Activated gamma-delta T cell treated with anti-CD3 and anti-CD28 coated beads, Interleukin-2, amount 50 U/mL, for 16 hours (primary cell): ENCODE measurements at places on chromosomes 7 and 10.

DNA sequence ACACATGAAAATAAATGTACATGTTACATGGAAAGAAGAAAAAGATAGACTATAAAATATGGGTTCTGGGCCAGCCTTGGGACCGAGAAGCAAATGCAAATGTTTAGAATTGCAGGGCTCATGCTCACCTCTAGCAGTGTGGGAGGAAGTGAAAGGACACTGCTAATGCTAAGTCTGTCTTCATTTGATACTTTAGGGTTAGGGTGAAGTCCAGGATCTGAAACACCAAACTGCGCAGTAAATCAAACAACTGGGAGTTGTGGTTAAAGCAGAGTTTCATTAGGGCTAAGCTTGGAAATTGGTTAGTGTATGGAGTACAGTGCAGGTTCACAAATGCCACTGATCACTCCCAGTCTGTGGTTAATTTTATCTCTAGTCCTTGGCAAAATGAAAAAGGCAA is 73.2 kb upstream of the PDK4 start:
- DNase-seq, result no peak

DNA sequence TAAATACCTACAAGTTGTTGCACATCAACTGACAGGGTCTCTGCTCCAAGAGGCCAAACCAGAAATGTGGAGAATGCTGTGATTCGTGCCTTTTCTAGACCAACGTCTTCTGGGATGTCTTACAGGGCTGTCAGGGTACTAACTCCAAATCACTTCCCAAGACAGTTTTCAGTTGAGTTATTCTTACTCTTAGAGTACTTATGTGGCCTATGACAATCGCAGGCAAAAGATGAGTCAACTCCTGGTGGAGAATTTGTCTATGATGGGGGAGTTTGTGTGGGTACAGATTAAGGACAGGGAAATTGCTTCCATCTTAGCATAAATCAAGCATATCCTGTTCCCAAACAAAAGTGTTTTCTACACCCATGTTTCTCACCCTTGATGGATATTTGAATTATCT is 734.8 kb downstream of the TNS3 start:
- DNase-seq, result no peak

GRCh38 chr10:15712883-15713282 is 6.8 kb downstream of the ITGA8 start:
- DNase-seq, result no peak

GRCh38 chr7:116710764-116711452 is 38.9 kb downstream of the MET start:
- DNase-seq, result no peak

- DNase-seq, result no peak
These were observed 1.3 kb downstream of the TFR2 start for GRCh38 chr7:100639995-100640516.

DNA sequence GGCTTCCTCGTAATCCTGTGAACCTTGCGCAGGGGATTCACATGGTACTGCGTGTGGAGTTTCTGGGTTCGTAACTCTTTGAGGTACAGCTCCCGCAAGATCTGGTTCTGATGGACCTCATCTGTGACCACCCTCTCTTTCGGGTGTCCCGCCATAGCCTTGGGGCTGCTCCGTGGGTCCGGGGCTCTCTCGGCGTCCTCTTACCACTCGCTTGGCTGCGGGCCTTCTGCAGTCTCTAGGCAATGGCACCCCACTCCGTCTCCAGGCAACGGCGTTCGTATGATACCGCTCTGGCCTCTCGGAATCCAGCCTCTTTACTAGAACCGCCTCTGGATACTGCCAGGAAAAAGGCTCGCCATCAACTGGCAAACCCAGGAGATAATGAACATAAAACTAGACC is 54.7 kb upstream of the AMPH start:
- no peak for DNase-seq

- DNase-seq, result no peak
These were observed 160.6 kb upstream of the ADO start for GRCh38 chr10:62643606-62644587.

DNA sequence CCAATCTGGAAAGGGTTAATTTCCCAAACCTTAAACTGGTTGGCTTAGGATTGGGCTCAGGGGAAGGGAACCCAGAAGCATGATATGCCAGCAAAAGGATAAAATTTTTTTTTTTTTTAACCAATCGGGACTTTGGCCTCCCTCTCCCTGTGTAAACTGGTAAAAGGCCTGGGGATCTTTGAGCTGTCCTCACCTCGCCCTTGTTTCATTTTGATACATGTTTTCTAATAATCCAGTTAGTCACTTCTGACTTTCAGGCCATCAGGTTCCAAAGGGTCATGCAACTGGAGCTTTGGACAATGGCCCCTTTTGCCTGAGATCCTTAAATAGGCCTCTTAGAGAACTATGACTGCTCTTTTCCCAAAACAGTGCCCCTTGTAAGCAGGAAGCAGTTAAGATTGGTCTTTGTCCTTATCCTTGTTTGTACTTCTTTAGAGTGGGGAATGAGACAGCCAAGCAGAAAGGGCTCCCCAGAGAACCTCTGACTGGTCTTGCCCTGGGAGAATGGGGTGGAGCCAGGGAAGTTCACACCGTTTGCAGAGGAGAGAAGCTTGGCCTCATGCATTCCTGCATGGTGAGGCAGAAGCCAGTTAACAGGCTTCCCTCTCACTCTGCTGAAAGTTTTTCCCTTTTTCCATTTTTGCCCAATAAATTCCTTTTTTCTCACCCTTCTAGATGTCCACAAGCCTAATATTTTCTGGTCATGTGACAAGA is 424.2 kb upstream of the CNTNAP2 start:
- no peak for DNase-seq

DNA sequence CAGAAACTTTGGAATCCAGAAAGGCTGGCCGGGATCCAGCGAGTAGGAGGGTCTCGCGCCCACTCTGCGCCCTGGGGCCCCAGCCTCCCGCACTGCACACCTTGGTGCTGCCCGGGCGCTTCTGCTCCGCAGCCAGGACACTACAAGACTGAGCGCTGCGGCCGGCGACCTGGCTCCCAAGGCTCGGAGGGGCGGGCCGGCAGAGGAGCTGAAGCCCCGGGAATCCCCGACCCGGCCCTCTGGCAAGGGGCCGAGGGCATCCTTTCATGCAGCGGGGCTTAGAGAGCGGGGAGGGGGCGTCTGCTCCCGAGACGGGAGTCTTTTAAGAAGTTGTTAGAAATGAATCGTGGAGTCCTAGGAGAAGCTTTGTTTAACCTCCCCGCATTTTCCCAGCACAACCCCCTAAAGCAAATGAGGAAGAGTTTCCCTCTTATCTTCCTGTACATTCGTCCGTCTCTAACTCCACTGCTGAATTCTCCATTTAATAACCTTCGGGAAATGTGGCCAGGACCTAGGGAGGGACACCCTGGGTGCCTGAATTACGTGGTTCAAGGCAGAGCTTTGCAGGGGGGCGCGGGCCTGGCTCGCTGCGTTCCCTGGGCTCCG is 1.1 kb downstream of the VWC2 start:
- DNase-seq, result no peak

DNA sequence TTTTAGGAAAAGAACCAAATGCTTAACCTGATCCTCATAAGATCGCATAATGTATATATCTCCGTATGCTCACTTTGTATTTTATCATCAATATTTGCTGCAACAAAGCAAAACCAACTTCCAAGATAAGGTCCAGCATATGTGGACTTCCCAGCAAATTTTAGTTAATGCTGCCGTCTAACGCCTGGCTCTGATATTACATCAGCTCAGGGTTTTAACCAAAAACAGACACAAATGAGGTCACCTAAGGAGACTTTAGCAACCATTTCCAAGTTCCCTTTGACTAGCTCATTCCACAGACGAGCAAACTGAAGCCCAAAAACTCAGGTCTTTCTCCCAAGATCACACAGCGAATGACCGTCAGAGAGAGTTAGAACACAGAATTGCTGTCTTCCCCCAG is 59.4 kb upstream of the UCN3 start:
- no peak for DNase-seq

- DNase-seq, result no peak
These were observed 94.0 kb upstream of the TARP start for GRCh38 chr7:38367301-38367890.

DNA sequence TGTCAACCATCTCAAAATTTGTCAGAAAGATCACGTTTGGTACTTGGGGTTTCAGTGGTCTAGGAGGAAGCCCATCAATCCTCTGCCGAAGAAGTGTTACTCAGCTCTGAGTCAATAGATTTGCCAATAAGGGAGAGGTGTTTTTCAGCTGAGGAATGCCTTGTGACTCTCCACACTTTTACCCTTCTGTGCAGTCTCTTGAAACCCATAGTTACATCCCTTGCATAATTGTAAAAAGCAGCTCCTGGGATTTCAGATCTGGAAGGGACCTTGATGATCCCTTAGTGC is 47.5 kb downstream of the INSYN2A start:
- DNase-seq, result no peak

DNA sequence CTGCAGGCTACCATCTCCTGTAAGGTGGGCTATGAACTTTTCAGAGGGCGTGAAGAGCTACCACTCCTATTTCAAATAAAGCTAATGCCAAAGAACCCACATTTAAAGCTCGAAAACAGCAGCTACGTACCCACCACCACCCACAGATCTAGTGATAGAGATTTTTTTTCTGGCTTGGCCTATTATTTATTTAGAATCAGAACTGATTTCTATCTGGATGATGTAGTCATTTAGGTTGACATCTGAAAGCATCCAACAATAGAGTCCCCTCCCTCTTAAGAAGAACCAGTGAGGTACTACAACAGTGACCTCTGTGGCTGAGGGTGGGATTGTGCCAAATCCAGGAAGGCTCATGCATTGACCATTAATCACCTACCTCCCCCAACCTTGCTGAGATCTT is 113.8 kb upstream of the ADO start:
- DNase-seq, result no peak

- DNase-seq, result no peak
These were observed 38.9 kb upstream of the CDK13 start for GRCh38 chr7:39911167-39911566.

- no peak for DNase-seq
These were observed 6.6 kb upstream of the LGI1 start for GRCh38 chr10:93751124-93751523.

GRCh38 chr10:110773693-110774068 is 98.0 kb upstream of the PDCD4 start:
- DNase-seq, result no peak

GRCh38 chr7:2540133-2540532 is 15.2 kb downstream of the BRAT1 start:
- no peak for DNase-seq

- no peak for DNase-seq
These were observed 103.1 kb downstream of the IMMP2L start for GRCh38 chr7:111459065-111459756.

GRCh38 chr10:12213621-12214020 is 17.6 kb downstream of the CDC123 start:
- no peak for DNase-seq

- DNase-seq, result no peak
These were observed 14.5 kb upstream of the PAX4 start for GRCh38 chr7:127632276-127632910.

- DNase-seq, result no peak
These were observed 264.4 kb downstream of the BBS9 start for GRCh38 chr7:33393770-33394169.

GRCh38 chr7:47335557-47336471 is 246.1 kb downstream of the TNS3 start:
- no peak for DNase-seq

GRCh38 chr7:45697576-45698136 is 123.5 kb downstream of the ADCY1 start:
- no peak for DNase-seq

GRCh38 chr7:2736411-2736914 is 48.5 kb downstream of the AMZ1 start:
- DNase-seq, result no peak

- DNase-seq, result no peak
These were observed 521.6 kb upstream of the MGMT start for GRCh38 chr10:128945398-128945797.

GRCh38 chr7:6516387-6516983 is 34.8 kb downstream of the GRID2IP start:
- peak; percentile 50 for DNase-seq

DNA sequence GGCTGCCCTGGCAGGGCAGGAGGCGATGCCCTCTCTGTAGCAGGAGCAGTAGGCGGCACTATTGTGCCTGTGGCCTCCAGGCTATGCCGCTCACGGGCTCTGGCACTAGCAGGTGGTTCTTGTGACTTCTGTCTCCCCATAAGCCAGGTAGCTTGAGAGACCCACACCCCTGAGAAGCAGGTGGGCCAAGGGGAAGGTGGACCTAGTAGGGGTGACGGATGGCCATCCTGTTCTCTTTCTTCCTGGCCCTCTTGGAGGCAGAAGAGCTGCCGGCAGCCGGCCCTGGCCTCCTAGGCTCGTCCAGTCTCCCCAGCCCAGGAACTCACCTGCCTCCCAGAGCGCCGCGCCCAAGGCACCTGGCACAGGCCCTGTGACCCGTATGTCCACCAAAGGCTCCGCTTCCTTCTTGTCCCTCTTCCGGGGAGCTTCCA is 15.4 kb downstream of the MMRN2 start:
- DNase-seq, result no peak

- no peak for DNase-seq
These were observed 106.3 kb downstream of the TMEM26 start for GRCh38 chr10:61346796-61347413.

DNA sequence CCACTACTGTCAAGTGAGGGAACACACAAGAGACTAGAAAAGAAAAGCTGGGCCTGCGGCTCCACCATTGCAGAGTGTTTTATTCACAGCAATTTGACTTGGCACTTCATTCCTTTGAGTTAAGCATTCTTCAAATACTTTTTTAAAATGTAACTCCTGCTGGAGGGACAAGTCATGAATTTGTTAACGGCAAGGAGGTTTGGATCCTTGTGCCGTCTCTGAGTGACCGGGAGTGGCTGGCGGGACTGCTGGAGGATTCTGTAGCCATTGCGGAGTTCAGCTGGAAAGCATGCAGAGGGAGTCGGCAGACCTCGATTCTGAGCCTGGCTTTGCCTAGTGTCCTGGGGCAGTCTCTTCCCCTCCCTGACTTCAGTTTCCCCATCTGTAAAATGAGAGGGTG is 9.8 kb downstream of the HSPA12A start:
- DNase-seq, result no peak

DNA sequence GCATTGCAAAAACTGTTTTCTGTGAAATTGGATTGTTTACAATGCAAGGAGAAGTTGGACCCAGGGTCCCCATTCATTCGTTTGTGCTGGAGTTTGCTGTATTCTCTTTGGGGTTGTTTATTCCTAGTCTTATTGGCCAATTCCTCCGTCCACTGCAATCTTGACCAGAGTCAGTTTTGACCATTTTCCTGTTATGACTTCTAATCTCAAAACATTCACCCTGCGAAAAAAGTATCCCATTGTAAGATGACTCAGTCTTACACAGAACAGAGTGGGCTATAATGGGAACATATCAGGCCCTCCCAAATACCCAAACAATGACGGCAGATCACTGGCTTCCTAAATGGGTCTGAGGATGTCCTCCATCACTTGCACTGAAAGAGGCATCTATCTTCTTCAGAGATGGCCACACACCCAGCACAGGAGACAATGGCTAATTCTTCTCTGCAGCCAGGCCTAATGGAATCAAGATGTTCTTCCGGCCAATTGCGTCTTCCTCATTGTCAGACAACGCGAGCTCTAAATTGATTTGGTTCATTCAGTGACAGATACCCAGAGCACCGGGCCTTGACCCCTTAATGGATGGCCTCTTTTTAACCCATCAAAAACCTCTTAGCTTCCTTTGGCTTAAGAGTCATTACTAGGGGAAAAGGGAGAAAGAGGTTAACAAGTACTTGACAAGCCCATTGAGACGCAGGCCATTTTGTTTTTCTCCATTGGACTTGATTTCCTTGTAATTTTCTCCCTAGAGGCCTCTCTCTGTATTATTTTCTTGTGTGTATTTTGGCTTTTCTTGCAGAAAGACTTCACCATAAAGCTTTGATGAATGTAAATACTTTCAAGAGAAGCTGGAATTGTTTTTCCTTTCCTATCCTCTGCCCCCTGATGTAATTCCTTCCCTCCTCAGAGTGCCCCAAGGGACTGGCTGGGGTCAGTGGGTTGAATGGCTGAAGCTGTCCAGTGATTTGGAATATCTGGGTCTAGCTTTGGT is 129.6 kb downstream of the PRPF18 start:
- no peak for DNase-seq
